ENCODE measurements at places on chromosomes 2 and 18.
A peak's percentile ranks its signal among the peaks of the same experiment; 100 is the strongest.

DNA sequence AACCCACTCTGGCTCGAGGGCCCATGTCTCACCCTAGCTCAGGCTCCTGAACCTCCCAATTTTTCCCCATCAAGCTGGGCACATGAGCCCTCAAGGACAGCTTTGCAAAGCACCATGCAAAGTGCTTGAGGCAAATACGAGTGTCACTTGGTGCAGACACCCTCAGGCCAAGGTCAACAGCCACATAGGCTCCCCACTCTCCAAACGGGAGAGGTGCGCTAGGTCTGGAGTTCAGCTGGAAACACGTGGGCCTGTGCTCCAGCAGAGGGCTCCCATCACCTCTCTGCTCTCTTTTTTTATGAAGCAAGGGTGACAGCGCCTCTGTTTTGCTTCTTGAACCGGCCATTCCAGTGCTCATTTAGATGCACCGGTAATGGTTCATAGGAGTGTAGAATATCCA lies 11.9 kb upstream of the ARHGAP25 start:
- DNase-seq: no peak

DNA sequence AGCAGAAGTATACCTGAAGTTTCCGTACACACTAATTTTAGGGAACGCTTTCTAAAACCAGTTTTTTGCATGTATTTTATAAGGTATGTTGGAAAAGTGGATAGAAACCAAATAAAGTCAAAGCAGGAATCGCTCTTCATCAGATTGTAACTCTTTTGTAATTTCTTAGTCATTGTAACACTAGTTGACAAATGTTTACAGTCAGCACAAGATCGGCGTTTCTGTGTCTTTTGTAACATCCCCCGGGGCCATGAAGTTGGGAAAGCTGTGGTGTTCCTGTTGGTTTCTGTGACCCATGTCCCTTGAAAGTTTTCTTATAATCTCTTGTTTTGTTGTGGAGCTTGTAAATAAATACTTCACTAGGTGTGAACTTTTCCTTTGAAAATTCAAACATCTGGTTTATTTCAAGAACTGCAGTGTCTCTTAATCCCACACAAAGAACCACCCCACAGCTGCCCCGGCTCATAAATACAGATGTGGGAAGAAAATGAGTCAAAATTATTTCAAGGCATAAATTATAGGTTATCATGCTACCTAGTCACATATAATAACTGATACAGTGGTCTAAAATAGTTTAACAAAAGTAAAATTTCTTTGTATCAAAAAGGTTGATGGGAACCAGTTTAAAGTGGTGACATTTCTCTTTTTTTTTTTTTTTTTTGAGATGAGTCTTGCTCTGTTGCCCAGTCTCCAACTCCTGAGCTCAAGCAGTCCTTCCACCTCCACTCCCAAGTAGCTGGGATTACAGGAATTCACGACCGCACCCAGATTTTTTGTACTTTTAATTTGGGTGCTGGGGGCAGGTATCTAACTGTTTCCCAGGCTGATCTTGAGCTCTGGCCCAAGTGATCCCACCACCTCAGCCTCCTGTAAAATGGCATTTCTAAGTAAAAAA lies 751 bp upstream of the NMI start:
- DNase-seq: peak; percentile 26

GRCh38 chr18:25423760-25424159 lies 71.8 kb upstream of the ZNF521 start:
- no peak for DNase-seq

DNA sequence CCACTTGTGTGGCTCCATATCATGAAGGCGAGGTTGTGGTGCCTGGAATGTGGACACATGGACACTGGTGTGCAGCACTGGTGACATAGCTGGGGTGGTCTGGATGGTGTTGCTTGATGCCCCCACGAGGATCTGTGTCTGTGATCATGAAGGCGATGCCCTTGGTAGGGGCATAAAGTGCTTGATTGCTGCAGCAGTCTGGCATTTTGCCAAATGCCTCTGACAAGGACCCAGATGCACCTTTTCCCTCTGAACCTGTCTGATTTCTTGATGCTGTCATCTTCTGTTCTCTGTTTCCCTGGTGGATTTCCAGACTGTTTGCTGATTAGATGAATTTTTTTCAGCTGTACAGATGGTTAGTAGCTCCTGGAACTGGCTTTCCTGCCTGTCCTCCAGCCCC lies 752.0 kb upstream of the HS6ST1 start:
- no peak for DNase-seq

DNA sequence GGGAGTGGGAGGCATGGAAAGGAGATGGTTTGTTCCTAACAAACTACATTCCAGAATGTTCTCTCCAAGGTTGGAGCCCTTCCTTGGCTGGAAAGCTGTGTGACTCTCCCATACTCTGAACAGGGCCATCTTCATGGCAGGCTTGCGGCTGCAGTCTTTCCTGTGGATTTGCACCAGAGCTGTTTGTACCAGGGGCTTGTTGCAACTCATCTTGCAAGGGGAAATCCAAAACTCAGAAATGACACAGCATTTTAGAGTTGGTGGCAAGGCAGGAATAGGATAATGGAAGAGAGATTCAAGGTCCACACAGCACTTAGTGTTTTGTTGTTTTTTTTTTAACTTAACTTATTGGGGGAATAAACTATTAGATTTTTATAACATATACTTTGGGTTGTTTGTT lies 73.7 kb upstream of the ZNF516 start:
- no peak for DNase-seq

GRCh38 chr2:42142547-42143184 lies 26.5 kb upstream of the EML4 start:
- DNase-seq: no peak

DNA sequence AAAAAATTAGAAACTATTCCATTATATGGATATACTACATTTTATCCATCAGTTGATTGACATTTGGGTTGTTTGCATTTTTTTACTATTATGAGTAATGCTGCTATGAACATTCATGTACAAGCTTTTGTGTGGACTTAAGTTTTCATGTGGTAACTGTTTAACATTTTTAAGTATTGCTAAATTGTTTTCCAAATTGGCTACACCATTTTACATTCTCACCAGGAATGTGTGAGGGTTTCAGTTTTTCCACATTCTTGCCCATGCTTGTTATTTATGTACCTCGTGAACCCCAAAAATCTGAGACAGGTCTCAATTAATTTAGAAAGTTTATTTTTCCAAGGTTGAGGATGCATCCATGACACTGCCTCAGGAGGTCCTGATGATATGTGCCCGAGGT lies 3.1 kb upstream of the TXNL4A start:
- DNase-seq: no peak

DNA sequence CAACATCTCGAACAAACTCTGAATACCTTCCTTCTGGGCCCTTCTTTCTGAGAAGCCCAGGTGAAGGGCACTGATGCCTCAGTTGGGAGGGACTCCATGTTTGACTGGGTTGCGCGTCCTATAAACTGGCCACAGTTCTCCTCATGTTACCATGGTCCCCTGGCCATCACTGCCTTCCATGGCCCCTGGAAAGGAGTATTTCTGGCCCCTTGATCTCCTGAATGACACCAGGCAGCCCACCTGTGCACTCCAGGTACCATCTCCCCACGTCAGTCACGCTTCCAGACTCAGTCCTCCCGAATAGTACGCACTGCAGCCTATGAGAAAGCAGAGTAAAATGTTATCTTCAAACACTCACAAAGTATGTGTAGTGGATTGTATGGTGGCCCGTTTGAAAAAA lies 73.9 kb downstream of the ACKR3 start:
- no peak for DNase-seq

DNA sequence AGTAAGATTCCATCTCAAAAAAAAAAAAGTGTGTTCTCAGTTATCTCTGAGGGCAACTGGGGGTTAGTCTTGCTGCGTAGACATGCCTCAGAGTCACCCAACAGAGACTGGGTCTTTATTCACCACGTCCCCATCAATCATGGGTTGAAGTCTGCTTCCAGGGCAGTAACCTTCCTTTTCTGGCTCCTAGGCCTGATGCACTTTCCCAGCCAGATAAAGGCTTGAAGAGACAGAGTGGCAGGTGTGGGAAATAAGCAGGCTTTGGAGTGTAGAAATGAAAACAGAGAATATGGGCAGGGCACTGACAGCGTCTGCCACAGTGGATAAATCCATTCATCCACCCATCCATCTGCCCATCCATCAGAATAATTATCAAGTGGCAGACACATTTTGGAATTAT lies 134.1 kb upstream of the LGALSL start:
- no peak for DNase-seq

- no peak for DNase-seq
Observed at GRCh38 chr2:191501561-191502168, 176.3 kb upstream of the NABP1 start.

GRCh38 chr18:35661483-35662146 lies 80.1 kb downstream of the GALNT1 start:
- peak; percentile 3 for DNase-seq

GRCh38 chr2:212968284-212969081 lies 182.9 kb downstream of the IKZF2 start:
- no peak for DNase-seq

GRCh38 chr2:233168445-233168844 lies 83.0 kb upstream of the ATG16L1 start:
- no peak for DNase-seq

- no peak for DNase-seq
Observed at GRCh38 chr2:8472545-8473323, 209.1 kb upstream of the ID2 start.

DNA sequence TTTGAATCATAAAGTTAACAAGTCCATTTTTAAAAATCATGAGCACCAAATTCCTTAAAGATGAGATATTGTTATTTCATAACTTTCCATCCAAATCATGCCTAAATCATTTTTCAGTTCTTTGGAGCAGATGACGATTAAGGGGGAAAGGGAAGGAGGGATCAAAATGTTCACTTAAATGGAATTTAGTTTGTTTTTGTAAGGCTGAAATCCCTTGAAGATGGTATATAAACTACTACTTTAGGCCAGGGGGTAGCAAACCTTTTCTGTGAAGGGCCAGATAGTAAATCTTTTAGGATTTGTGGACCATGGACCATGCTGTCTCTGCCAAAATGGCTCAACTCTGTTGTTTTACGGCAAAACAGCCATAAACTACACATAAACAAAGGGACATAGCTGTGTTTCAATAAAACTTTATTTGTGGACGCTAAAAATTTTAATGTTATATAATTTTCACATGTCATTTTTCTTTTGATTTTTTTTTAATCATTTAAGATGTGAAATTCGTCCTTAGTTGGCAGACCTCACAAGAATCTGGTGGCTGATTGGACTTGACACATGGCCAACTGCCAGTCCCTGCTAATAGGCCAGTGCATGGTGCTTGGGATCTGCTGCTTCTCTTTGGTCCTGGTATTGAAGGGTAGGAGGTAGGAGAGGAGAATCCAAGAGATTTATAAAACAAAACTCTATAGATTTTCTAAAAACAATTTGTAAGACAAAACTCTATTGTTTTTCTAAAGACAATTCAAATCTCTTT lies 52.0 kb upstream of the RTN4 start:
- DNase-seq: no peak

DNA sequence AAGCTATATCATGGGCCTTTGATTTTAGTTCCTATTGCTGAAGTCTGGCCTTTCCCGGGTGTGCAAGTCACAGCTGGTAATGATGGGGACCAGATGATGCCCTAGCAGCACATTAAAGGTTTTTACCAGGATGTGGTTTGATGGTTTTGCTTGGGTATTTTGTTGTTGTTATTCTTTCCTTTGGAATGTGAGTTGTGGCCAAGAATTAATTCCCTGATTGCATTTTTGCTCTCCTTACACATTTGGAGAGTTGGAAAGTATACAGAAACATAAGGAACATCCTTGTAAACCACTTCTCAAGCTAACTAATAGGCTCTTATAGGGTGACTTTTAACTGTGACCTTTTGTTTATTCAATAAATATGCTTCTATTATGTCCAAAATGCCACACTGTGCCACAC lies 154.1 kb upstream of the MMADHC start:
- DNase-seq: no peak

DNA sequence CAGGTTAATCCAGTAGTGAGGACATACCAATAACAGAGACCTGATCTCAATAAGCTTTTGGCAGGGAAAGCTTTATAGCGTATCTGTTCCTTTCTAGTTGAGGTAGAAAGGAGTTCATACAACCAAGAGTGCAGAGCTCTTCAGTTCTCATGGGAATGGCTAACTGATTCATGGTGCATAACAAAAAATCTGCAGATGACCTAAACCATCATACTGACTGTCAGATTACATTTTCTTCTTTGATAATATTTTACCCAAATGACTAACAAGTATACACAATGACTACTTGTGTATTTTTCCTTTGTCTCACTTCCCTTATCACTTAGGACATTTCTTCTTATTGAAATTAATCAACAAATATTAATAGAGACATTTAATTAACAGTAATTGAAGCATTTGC lies 140.0 kb upstream of the SERTAD2 start:
- no peak for DNase-seq

DNA sequence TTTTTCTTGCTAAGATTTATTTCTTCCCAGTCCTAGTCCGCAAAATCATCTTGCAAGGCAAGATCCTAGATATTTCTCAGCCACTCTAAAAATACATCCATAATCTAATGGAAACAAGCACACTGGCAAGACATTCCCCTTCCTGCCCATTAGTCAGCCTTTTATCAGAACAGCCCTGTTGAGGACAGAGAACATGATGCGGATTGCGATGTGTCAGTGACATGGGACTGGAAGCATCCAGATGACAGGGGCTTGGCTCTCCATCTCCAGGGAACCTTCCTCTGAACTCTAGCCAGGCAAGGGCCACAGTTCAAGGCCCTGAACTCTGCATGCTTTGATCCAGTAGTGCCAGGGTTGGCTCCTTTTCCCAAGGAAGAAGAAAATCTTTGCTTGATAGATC lies 70.0 kb downstream of the VSNL1 start:
- DNase-seq: no peak

DNA sequence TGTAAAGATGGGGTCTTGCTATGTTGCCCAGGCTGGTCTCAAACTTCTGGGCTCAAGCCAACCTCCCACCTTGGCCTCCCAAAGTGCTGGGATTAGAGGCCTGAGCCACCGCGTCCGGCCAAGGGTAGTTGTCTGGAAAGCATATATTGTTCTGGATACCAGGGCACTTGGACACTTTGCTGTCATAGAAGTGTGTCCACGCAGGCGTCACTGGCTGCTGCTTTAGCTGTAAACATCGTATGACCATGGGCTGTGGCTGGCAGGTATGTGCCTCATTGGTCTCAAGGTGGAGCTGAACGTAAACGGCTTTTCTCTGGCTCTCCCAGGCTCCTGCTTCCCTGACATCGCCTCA lies 3.2 kb upstream of the GPR35 start:
- no peak for DNase-seq

DNA sequence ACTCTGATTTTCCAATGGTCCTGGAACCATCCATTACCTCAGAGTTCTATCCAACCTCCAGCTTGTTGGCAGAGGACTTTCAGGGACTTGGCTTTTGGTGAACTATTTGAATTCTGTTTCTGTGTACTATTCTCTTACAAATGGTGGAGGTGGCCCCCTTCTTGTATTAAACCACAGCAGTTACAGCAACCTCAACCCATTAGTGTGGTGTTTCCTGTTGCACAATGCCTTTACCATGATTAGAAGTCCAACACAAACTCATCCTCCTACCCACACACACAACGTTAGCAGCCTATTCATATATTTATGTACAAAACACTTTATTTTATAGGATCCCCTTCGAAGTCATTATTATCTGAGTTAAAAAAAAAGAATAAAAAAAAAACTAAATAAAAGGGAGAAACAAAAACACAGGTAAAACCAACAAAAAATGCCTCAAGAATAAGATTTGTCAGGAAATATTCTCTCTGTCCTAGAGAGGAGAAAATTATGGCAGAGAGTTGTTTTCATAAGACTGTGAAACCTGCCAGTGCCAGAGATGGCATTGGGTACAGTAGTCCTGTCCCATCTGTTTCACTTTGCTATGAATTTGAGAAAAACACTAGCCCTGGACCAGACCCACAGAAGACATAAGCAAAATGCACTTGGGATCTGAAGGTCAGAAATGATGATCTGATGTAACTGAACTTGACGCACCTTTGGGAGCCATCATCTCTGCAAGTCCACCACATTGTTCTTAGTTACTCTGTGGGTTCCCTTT lies 1896.0 kb upstream of the PIK3C3 start:
- no peak for DNase-seq

Measured in GM19239 (cell line).